ENCODE measurements at places on chromosomes 11 and 22.
A peak's percentile ranks its signal among the peaks of the same experiment; 100 is the strongest.

- DNase-seq: no peak
Measured at GRCh38 chr22:20867179-20868024, 8.6 kb downstream of the SNAP29 start.

DNA sequence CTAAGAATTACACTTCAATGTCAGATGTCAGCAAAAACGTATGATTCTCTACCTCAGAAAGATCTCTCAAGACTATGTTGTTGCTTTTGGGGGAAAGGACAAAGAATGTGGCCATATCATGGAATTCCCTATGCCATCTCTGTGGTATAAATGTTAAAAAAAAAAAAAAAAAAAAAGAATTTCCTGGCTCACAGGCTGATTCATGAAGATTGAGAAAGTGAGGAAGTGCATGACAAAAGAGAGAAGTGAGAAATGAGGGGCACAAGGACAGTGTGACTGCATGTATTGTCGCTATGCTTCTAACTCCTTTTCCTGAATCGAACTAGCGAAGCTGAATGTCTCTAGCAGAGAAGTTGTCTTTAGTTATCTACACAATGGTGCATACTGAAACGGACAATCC lies 80.6 kb upstream of the CARD18 start:
- DNase-seq: no peak

- DNase-seq: no peak
Measured at GRCh38 chr22:49365910-49366309, 461.8 kb downstream of the BRD1 start.

GRCh38 chr22:43406186-43406790 lies 5.5 kb upstream of the MPPED1 start:
- DNase-seq: no peak

DNA sequence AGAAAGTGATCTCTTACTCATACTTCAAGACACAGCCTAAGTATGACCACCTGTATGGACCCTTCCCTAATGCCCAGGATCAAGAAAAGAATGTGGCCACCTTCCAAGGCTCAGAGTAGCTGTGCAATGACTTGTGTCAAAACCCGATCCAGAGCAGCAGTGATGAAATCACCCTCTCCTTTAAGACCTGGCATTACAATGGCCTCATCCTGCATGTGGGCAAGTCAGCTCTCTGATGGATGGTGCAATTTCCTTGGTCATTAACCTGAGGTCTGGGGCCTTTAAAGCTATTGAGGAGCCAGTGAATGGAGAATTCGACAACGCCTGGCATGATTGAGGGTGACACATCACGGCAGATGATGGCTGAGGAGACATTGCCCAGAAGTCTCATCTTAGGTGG lies 9.1 kb upstream of the TUBA8 start:
- DNase-seq: no peak

GRCh38 chr22:44003405-44004103 lies 20.5 kb upstream of the PARVB start:
- DNase-seq: no peak

DNA sequence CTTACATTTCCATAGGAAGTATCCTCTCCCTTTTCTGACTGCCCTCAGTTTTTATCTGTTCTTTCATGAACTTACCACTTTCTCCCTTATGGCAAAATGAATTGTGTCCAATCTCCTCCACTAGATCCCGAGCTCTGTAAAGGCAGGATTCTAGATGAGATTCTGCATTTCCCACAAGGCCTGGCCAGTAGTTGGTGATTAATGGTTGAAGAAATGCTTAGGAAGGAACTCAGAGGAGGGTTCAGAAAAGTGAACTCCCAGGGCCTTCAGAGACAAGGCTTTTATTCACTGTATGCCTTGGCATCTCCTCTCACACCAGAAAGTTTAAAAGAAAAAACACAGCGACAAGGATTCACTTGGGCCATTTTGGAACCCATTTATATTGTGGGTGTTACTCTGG lies 66.2 kb downstream of the CCDC81 start:
- no peak for DNase-seq

DNA sequence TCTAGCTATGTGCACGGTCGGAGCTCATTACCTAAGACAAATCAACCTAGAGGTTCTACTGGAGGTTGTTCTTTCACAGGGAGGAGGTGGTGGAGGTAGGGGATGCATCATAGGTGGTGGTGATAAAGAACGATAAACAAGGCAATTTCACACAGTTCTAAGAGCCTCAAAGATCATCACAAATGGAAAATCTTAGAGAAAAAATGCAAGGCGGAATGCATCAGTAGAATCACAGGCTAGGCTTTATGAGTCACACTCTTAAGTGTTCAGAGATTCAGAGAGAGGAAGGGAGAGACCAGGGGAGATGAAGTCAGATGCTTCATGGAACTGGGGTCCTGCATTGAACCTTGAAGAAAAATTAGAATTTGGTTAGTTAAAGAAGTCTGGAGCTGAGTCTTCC lies 58.3 kb downstream of the TMPRSS5 start:
- DNase-seq: no peak

GRCh38 chr11:66317723-66318599 lies 1.1 kb upstream of the CD248 start:
- DNase-seq: no peak

DNA sequence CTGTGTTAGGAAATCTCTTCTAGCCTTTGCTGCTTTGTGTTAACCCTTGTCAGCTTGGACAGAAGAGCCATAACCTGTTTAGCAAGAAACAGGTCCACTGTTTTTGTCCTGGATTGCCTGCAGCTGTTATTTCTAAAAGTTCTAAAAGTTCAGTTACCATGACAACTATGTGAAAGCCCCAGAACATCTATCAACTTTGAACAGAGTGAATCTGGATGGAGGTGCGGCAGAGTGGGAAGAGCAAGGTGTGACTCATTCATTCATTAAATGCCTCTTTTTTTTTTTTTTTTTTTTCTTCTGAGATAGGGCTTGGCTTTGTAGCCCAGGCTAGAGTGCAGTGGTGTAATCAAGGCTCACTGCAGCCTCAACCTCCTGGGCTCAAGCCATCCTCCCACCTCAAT lies 50.5 kb downstream of the RBX1 start:
- DNase-seq: peak; percentile 21

GRCh38 chr11:125170510-125171031 lies 6.0 kb downstream of the PKNOX2 start:
- no peak for DNase-seq

GRCh38 chr11:20155683-20156279 lies 4.5 kb downstream of the DBX1 start:
- no peak for DNase-seq

GRCh38 chr11:75056814-75057213 lies 39.9 kb downstream of the OR2AT4 start:
- no peak for DNase-seq

DNA sequence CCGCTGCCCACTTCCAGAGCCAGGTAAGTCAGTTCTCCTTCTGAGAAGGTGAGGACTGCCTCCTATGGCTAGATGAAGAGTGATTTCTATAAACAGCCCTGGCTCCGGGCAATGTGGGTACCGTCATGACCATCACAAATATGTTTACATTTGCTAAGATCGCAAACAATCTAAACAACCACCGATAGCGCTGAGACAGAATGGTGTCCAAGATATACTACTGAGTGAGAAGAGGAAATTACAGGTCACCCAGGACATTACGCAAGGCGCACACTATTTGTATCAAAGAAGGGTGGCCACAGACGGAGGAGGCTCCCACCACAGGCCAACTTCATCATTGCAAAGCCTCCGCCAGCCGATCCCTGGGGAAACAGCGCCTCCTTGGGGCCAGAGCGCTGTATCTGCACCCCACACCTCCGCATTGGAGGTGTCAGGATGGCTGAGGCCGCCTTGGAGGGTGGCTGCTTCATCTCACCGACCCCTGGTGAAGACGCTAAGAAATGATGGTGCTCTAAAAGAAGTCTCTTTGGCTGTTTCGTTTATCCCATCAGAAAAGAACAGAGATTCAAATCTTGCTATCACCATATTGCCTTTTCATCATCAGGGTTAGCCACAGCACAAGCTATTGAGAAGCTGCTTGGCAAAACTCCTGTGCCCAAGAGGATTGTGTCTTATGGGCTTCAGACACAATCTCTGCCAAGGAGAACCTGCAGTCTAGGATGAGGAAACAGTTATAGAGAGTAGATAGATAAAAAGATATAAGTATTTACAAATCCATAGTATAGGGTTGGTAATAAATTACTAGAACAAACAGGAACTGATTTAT lies 12.3 kb upstream of the ASRGL1 start:
- DNase-seq: no peak

DNA sequence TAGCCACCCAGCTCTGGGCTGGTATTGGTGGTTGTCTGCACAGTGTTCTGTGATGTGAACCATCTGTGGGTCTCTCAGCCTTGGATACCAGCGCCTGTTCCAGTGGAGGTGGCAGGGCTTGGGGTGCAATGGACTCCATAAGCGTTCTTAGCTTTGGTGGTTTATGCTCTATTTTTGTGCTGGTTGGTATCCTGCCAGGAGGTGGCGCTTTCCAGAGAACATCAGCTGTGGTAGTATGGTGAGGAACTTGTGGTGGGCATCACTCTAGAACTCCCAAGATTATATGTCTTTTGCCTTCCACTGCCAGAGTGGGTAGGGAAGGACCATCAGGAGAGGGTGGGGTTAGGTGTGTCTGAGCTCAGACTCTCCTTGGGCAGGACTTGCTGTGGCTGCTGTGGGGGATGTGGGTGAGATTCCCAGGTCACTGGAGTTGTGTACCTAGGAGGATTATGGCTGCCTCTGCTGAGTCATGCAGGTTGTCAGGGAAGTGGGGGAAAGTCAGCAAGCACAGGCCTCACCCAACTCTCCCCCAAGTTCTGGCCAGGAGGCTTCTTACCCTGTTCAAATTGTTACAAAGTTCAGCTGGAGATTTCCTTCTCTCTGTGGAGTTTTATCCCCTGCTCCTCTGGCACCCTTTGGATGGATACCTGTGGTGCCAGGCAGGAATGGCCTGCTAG lies 47.2 kb downstream of the MRGPRX2 start:
- peak; percentile 26 for DNase-seq

All from HAP-1 (cell line).